ENCODE measurements at places on chromosomes 2 and 18.
A peak's percentile ranks its signal among the peaks of the same experiment; 100 is the strongest.

- DNase-seq: peak; percentile 27
Measured at GRCh38 chr2:241391892-241392665, 36.0 kb downstream of the FARP2 start.

- DNase-seq: no peak
Measured at GRCh38 chr18:80124131-80124530, 15.1 kb downstream of the ADNP2 start.

GRCh38 chr2:137096693-137097092 lies 331.3 kb downstream of the THSD7B start:
- DNase-seq: no peak

DNA sequence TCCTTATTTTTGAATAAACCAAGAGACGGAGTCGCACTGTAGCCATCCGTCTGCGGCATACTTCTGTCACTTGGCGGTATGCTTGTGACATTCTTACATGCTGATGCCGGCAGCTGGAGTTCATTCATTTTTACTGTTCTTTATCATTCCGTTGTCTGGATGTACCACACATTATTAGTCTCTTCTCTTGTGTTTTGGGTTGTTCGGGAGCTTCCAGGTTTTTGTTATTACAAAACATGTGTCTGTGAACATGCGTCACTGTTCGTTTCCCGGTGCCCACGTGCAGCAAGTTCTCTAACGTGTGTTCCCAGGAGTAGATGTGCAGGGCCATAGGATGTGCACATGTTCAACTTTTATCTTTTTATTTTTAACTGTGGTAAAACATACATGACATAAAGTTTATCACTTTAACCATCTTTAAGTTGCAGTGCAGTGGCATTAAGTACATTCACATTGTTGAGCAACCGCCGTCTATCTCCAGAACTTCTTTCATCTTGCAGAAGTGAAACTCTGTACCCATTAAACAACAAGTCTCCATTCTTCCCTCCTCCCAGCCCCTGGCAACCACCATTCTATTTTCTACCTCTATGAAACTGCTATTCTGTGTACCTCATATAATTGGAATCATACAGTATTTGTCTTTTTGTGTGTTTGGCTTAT lies 40.1 kb downstream of the MTCL1 start:
- no peak for DNase-seq

DNA sequence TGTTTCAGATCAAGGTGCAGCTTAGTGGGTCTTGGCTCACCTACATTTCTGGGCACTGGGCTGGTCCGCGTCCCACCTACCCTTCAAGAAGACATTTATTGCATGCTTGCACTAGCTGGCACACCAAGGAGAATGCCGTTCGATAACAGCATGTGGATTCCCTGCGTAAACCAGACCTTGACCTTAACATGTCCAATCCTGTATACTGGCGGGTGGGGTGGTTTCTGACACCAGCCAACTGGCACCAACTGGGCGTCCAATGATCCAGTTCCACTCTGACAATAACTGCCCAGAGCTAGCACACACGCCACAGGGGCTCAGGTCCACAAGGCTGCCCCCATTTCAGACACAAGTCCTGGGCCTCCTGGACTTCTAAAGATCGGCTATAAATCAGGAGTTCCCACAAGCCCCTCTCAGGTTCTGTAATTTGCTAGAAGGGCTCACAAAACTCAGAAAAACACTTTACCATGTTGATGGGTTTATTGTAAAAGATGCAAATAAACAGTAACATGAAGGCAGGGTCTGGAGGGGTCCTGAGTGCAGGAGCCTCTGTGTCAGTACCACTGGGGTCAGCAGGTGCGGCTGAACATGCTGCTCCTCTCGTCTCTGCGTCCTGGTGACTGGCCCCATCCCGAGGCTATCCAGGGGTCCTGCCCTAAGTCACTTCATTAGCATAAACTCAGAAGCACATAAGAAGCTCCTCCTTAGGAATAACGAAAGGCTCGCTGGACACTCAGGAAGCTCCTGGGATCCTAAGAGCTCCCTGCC lies 161.8 kb downstream of the HDAC4 start:
- DNase-seq: no peak

- DNase-seq: no peak
Measured at GRCh38 chr2:118388771-118389170, 300.5 kb downstream of the INSIG2 start.

GRCh38 chr2:172095146-172095904 lies 7.4 kb downstream of the DLX2 start:
- peak; percentile 80 for DNase-seq

GRCh38 chr2:68755071-68755470 lies 20.5 kb downstream of the ARHGAP25 start:
- DNase-seq: no peak

DNA sequence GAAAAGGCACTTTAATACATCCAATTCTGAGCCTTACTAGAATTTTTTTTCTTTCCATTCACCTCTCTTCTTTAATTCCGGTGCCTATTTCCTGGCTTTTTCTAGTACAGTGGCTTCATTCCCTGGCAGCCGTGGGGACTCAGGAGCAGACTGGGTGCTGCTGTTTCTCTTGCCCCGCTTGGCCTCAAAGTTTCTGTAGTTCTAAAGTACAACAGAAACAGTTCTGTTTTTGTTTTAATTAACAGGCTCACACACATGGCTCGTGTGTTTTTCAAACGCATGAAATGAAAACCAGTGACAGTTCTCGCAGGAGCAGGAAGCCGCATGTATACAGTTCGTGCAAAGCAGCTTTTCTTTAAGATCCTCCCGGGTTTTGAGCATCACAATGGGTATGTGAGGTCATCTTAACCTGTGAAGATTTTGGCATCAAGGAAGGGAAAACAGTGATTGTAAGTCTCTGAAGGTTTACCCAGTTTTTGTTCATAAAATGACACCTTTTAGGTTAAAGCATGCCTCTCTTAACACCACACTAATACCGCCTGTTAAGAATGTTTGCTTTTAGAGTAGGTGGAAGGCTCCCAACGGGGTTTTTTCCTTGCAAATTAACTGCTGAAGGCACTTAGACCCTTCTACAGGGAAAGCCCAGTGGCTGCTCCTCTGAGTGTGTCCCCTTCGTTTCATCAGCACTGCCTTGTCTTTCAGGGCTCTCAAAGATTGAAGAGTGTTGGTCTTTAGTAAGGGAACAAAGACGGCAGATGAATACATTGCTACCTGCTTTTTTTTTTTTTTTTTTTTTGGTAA lies 5.8 kb downstream of the FZD7 start:
- no peak for DNase-seq

GRCh38 chr2:178895872-178896271 lies 88.6 kb upstream of the TTN start:
- DNase-seq: no peak

- no peak for DNase-seq
Measured at GRCh38 chr2:147569426-147569825, 275.4 kb upstream of the ACVR2A start.

- no peak for DNase-seq
Measured at GRCh38 chr2:65309699-65310098, 82.1 kb downstream of the ACTR2 start.

- DNase-seq: no peak
Measured at GRCh38 chr2:201532686-201533304, 81.3 kb downstream of the STRADB start.

- DNase-seq: no peak
Measured at GRCh38 chr2:52335727-52336126, 1303.8 kb upstream of the NRXN1 start.

DNA sequence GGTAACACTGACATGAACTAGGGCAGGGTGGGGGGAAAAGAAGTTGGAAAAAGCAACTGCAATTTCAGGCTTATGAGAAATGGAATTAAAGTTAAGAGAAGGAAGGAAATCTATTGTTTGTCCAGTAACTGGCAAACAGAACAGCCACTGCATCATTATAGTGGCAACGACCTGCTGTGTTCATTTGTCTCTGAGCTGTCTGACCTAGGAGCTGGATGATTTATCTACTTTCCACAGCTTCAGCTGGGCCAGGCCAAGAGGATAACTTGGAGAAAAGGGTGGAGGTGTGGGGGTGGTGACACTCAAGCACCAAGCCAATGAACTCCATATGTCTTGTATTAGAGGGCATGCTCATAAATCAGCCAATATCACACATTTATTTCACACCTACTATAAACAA lies 291.5 kb upstream of the KLHL29 start:
- DNase-seq: no peak

GRCh38 chr2:1136846-1137245 lies 186.2 kb downstream of the SNTG2 start:
- DNase-seq: no peak

DNA sequence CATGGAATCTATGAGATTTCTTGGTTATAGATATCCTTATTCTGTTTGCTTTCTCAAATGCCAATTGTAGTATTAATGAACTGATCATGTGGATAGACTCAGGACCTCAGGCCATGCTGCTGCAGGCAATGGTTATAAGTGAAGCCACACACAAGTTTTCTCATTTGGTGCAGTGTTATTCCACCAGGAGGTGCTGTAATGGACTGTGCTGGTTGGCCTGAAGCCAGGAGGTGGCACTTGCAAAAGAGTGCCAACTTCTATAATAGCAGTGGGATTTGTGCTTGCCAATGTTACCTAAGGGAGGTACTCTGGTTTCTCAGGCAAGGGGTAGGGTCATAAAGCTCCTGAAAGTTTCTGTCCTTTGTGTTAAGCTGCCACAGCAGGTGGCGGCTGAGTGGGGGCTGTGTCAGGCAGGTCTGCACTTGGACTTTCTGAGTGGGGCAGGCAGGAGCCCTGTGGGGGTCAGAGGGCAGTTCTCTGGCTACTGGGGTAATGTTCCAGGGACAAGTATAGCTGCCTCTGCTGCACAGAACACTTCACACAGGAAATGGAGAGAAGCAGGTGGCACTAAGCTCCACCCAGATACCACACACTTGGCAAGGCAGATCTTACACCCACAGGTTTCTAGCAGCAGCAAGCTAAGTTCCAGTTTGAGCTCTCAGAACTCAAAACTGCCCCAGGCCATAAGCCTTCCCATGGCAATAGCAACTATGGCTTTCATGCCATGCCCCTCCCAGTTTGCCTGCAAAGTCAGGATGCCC lies 352.6 kb upstream of the CWC22 start:
- peak; percentile 4 for DNase-seq

DNA sequence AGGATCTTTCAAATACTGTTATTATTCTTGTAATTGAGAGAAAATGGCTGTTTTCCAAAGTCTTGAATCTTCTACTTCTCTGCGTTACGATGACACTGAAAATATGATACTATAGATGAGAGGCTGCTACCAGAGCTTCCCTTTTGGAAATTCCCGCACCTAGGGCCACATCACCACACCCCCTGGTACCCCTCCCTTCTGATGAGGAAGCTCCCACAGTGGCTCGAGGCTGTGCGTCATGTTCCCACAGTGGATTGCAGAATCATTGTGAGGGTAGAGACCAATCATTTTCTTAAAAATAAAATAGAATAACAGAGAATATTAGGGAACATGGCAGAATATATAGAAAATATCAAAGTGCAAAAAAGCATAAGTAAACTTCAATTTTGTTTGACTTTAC lies 268.9 kb upstream of the SMIM21 start:
- DNase-seq: no peak

DNA sequence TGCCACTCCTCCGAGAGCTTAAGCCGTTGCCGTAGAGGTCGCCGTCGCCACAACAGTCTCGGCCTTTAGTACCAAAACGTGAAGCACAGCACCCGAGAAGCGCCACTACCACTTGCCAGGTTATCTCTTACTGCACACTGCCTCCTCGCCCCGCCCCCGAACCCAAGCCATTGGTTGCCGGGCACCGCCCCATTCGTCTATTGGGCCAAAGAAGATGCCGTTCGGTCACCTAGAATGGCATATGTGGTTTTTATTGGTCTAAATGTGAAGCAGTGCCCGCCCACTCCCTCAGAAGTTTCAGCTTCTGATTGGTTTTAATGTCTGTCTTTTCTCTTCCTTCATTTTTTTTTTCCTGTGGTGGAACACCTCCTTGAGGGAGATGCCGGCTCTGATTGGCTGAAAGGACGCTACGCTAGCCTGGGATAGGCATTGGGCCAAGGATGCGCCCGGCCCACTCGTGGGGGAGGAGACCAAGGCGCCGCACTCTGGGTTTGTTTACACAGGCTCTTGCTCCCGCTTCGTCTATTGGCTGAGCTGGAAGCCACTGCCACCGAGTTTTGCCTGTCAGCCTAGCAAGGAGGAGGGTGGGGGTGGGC lies at the start of gene PAIP2B:
Gene PAIP2B, minus strand, starts transcription at position 139 of the 596 bp plus-strand sequence. CDS start 24,514 bp downstream, outside the sequence.
- DNase-seq: peak; percentile 98

- no peak for DNase-seq
Measured at GRCh38 chr2:22360735-22361374, 1024.1 kb upstream of the KLHL29 start.

GRCh38 chr2:235501673-235502031 lies 7.8 kb downstream of the AGAP1 start:
- DNase-seq: peak; percentile 75

- DNase-seq: no peak
Measured at GRCh38 chr2:80080957-80081356, 223.6 kb downstream of the LRRTM1 start.

DNA sequence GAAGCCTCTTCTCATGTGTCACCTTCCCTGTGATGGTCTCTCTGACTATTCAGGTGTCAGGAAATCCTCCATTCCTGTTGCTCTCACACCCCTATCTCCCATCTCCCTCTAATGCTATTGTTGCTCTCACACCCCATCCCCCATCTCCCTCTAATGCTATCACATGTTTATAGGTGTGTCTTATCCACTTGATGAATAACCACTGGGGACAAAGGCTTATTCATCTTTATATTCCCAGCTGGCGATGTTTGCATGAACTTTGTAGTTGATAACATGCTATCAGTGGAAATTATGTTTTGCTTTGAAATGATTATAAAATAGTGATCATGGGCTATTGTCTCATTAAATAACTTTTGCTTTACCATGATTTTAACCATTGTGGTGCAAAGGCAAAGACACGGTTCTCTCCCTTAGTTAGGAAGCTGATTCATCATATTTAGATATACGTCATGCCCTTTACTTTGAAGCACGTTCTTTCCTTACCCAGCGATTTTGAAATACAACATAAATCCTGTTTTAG lies 220.5 kb downstream of the PMAIP1 start:
- no peak for DNase-seq

- DNase-seq: no peak
Measured at GRCh38 chr2:9565436-9566153, 10.0 kb upstream of the ADAM17 start.

GRCh38 chr18:65547046-65547445 lies 203.8 kb upstream of the CDH7 start:
- DNase-seq: no peak

- DNase-seq: peak; percentile 60
Measured at GRCh38 chr18:54671291-54671881, 80.3 kb downstream of the DYNAP start.

- no peak for DNase-seq
Measured at GRCh38 chr18:32025744-32026143, 7.1 kb downstream of the RNF125 start.

- peak; percentile 45 for DNase-seq
Measured at GRCh38 chr2:54455563-54456361, at the start of gene SPTBN1. Gene SPTBN1 (plus strand): TSS chr2:54456327. CDS start chr2:54526419, 70,092 bp downstream.

GRCh38 chr18:9135081-9135911 lies 1.3 kb upstream of the ANKRD12 start:
- DNase-seq: no peak

Data from KBM-7 (cell line).